ENCODE measurements at places on chromosomes 4 and X.

- DNase-seq = no peak
These were observed 21.9 kb upstream of the WDR45 start for GRCh38 chrX:49101629-49101984.

DNA sequence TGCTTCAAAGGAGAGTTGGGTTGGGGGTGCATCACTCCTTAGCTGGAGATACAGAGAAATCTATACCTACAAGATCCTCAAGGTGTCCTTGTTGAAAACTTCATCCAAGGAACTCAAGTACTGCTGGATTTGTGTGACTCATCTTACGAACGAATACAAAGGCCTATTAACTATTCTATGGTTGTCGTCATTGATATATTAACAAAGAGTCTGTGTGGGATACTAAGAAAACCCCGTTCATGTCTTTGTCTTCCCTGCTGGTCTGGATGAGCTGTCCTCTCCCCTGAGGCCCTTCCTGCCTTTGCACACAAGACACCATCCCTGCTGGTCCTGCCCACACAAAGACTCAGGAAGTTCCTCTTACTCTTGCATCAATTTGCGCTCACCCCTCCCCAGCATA is 54.9 kb upstream of the IRF2 start:
- DNase-seq = no peak

DNA sequence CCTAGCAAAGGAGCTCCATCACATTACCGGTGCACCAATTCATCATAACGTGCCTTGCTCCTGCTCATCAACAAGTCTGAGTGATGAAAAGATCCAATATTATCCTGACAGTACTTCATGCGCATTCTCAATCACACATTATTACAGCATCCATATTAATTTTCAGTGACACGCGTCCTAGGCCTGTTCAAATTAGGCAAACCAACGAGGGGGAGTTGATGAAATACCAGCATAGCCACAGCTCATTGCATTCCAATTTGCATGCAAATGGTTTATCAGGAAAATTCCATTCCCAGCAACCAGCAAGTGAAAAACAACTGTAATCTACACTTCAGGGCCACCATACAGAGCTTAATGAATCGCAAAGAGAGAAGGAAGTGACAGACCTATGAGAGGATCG is 236.9 kb downstream of the DCLK2 start:
- no peak for DNase-seq

GRCh38 chrX:30530606-30531005 is 47.0 kb downstream of the TASL start:
- DNase-seq = no peak

Data from BE2C (cell line).